ENCODE measurements at places on chromosomes 5 and 9. TPM values are rescaled to one million over a fixed set of nuclear protein-coding genes. Genes with fewer than 3 reads are reported as not detected.

SPATA6L gene
- 2.6 TPM for total RNA-seq

BASP1 gene
- total RNA-seq, result 8.1 TPM

HTR1A gene
- total RNA-seq, result not detected

TNFSF15 gene
- total RNA-seq, result not detected

- peaks cover 4% of the 10 kb centered on the region for H3K36me3 ChIP-seq
- H3K4me1 ChIP-seq, result no peaks in the 10 kb centered on the region
- no peak for DNase-seq
- H3K27me3 ChIP-seq, result no peaks in the 10 kb centered on the region
Observed at GRCh38 chr5:25094219-25094618, 449.4 kb upstream of the CDH10 start.

GRCh38 chr5:103842936-103843335, 280.3 kb upstream of the NUDT12 start:
- no peaks in the 10 kb centered on the region for H3K36me3 ChIP-seq
- H3K27ac ChIP-seq, result no peak overlapping the region
- no peak for DNase-seq
- H3K4me3 ChIP-seq, result no peak overlapping the region

GRCh38 chr5:33774341-33774740, 117.4 kb downstream of the ADAMTS12 start:
- no peaks in the 10 kb centered on the region for H3K4me1 ChIP-seq
- DNase-seq, result no peak
- H3K4me3 ChIP-seq, result no peak overlapping the region
- H3K27me3 ChIP-seq, result peaks cover 3% of the 10 kb centered on the region
- H3K27ac ChIP-seq, result no peak overlapping the region
- no peaks in the 10 kb centered on the region for H3K36me3 ChIP-seq

DNA sequence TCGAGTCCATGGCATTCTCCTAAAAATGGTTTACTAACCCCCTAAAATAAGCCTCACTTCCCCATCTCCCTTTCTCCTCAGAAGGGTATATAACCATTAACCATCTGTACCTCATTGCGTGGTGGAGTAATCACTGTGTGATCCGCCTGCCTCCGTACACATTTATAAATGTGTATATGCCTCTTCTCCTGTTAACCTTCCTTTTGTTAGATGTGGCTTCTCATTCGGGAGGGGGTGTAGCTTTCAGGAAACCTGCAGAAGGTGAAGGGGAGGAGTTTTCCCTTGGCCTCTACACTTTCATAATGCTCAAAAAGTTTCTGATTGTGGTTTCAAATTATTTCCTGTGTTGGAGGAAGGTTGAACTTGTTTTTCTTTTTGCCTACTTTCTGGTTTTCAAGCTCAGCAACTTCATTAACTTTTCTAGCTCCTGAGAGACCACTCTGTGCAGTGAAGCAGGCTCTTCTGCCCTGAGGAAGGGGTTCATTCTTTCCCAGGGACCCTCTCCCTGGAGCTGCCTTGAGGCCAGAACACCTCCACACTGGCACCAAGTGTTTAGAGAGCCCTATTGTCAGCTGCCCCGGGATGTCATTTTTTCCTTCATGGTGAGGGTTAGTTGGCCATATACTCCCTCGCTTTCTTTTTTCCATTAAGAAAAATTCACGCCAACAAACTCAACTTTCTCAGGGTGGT, 46.9 kb downstream of the RASGRF2 start:
- peak overlapping the region; percentile 53 for H3K27ac ChIP-seq
- H3K4me3 ChIP-seq, result peak overlapping the region; percentile 73
- no peak for DNase-seq
- H3K4me1 ChIP-seq, result peaks cover 32% of the 10 kb centered on the region
